Pons (tissue), 1 donor: ENCODE measurements at places on chromosomes 12 and 14.

GRCh38 chr14:91361233-91361811 lies 56.3 kb downstream of the CCDC88C start:
- DNase-seq = no peak

DNA sequence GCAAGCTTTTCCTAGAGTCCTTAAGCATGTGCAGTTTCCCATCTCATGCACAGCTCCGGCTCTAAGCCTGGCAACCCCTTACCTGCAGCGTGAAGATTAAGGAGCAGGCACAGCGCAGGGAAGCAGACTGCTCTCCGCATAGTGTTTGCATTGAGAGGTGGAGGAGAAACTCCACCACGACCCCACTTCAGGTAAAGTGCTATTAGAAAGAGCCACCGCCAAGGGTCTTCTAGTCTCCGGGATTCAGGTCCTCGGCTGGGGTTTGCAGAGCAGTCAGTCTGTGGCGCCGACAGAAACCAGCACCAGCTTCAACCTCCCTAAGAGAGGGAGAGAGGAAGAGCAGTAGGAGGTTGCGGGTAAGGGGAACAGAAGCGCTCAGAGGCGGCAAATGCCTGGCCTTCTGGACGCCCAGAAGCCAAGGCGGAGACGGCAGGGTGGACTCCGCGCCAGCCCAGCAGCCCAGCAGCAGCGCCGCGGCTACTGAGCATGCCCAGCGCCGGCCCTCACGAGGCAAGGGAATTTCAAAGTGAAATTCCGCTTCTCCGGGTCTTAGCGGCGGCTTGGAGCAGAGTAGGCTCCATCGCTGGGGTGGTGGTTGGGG lies at the start of gene PTPRR:
PTPRR (minus strand) TSS at position 488 of the 601 bp plus-strand sequence; CDS start at position 140, 348 bp downstream.
- DNase-seq = peak; percentile 5

GRCh38 chr14:99383472-99384449 lies 96.9 kb downstream of the SETD3 start:
- DNase-seq = no peak

- DNase-seq = no peak
Measured at GRCh38 chr14:99119554-99120525, 152.2 kb downstream of the BCL11B start.

DNA sequence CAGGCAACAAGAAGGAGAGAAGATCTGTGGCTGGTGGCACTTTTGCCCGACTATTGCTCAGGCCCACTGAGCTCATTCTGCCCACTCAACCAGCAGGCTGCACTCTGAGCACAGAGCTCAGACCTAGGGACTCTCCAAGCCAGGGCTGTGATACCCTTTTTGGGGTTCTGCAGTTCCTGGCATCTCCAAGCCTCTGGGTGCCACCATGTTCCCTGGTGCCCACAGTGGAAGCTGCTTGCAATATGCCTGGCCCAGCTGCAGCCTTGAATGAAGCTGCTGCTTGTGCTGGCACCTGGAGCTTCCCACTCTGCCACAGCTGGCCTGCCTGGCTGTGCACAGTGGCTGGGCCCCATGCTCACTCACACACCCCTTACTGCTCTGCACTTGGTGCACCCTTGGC lies 236.1 kb downstream of the ADGRD1 start:
- DNase-seq = no peak

DNA sequence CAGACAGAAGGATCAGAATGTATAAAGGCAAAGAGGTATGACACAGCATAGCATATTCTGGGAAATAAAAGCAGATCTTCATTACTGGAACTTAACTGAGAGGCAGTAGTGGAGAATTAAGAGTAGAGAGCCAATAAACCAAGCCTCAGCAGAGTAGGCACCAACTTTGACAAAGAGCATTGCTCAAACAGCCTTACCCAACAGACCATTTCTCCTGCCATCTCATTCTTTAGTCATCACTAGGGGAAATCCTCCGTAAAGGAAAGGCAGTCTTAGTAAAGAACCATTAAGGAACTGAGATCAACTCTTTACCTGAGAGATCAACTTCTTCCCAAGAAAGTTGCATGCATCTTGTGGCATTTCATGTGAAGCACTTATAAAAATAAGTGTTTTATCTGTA lies 36.6 kb downstream of the SENP1 start:
- DNase-seq = no peak

GRCh38 chr14:82549306-82549990 lies 1015.8 kb upstream of the SEL1L start:
- no peak for DNase-seq

DNA sequence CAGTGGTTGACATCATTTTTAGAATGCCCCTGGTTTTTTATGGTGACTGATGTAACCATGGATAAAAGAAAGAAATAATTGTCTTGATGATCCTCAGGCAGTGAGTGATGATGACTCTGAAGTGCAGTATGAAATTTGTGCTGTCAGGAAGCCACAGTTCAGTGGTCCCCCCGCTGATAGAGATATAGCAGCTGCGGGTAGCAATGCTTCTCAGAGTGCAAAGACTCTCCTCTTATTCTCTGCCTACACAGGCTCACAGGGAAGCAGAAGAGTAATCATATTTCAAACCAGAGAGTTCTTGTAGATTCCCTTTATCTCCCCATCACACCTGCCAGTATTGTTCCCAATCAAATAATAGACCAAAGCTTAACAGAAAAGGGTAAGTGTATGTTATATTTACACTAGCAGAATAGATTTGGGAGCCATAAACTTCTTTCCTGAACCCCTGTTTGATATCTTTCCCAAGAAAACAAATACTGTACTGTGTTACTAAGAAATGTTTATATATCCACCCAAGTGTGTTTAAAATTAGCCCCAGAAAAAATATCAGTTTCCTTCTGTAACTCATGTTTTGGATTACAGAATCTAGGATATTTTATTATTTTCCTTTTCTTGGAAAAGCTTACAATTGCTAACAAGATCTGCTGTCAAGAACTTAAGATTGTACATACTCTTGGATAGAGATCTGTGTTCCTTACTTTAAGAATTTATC lies 1817.4 kb upstream of the FLRT2 start:
- DNase-seq = no peak

GRCh38 chr14:24662753-24663152 lies 28.8 kb upstream of the GZMB start:
- DNase-seq = peak; percentile 15

DNA sequence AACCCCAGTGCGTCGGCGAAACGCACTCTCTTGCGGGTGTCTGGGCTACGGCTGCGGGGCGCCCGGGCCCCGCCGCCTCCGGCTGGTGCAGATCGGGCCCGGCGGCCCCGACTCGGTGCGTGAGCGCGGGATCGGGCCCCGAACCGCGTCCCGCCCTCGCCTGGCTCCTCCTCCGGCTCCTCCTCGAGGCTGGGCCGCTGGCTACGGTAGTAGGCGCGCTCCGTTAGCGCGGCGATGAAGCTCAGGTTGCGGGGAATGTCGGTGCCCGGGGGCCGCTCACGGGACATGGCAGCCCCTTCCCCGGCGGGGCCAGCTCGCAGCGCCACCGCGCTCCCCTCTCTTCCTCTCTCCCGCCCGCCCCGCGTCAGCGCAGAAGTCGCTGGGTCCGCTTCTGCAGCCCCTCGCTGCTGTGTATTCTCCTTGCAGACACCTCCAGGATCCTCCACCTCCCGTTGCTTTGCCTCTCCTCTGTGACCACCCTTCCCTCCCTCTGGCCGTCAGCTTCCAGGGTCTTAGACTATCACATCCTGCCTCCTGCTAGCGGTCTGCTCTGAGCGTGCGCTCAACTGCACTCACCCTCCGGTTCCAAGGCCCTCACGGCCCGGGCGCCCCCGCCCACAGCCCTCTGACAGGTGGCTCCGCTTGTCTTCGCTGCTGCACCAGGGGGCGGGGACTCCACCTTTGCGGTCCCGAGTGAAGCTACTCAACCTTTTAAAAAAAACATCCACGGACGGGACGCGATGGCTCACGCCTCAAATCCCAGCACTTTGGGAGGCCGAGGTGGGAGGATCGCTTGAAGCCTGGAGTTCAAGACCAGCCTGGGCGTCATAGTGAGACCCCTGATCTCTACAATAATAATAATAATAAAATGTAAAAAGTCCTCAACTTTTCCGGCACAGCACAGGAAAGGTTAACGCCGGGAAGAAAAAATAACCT lies at the start of gene PPP1R3E:
PPP1R3E (minus strand) TSS at position 570 of the 936 bp plus-strand sequence; CDS start at position 287, 283 bp downstream.
- peak; percentile 58 for DNase-seq

DNA sequence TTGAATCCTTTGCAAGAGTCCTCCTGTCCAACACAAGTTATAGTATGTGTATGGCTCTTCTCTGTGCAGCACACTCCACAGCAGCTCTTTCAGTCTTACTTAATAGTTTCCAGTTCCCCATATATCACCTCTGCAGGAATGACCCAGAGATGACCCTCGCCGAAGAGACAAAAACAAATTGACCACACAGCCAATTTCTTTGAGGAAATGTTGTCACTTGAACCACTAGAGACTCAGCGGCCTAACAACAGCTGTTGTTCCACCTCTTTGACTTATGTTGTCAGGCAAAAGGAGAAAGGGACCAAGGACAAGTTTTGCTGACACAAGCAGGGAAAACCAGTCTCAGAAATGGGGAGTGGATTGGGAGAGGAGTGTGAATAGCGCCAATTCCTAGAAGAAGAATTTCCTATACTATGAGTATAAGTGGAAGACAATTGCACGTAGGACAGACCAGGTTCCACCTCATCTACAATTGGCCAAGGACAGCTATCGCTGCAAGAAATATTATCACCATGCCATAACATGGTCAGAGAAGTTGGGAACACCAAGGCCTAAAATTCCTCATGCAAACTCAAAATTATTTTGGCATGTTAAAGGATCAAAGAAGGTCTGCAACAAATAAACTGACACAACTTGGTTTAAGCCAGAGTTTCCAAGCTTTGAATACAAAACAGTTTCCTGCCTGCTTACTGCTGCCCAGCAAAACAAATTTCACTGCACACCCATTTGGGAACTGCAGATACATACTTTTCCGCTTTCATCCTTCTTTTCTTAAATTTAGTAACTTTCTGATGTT lies 41.7 kb upstream of the ITPR2 start:
- no peak for DNase-seq

- no peak for DNase-seq
Measured at GRCh38 chr14:99909513-99910064, 116.4 kb downstream of the EML1 start.

GRCh38 chr14:56760164-56760914 lies 49.9 kb downstream of the OTX2 start:
- no peak for DNase-seq

DNA sequence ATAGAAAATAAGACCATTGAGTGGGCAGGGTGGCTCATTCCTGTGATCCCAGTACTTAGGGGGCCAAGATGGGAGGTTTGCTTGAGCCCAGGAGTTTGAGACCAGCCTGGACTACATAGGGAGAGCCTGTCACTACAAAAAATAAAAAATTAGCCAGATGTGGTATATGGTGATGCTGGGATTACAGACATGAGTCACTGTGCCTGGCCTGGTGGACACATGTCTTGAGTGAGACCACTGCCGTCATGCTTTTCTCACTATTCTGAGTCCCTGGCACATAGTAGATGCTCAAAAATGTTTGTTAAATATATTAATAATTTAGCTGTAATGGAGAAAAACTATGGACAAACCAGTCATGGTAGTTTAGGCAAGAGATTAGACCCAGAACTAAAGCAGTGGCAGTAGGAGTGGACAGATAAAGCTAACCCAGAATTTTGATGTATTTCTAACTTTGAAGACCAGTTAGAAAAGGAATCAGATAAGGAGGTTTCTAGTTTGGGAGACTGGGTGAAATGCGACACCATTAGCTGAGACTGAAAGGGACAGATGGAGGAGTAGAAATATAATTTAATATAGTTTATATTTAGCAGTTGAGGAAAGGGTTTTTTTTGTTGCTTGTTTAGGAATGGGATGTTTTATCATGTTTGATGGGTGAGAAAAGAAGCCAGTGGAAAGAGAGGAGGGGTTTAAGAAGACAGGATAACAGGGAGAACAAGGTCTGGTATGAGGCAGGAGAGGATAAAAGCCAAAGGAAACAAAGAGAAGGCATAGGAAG lies 7.4 kb upstream of the PTGES3 start:
- DNase-seq = no peak

- DNase-seq = no peak
Measured at GRCh38 chr14:23307687-23308644, 1.3 kb downstream of the BCL2L2 start.

DNA sequence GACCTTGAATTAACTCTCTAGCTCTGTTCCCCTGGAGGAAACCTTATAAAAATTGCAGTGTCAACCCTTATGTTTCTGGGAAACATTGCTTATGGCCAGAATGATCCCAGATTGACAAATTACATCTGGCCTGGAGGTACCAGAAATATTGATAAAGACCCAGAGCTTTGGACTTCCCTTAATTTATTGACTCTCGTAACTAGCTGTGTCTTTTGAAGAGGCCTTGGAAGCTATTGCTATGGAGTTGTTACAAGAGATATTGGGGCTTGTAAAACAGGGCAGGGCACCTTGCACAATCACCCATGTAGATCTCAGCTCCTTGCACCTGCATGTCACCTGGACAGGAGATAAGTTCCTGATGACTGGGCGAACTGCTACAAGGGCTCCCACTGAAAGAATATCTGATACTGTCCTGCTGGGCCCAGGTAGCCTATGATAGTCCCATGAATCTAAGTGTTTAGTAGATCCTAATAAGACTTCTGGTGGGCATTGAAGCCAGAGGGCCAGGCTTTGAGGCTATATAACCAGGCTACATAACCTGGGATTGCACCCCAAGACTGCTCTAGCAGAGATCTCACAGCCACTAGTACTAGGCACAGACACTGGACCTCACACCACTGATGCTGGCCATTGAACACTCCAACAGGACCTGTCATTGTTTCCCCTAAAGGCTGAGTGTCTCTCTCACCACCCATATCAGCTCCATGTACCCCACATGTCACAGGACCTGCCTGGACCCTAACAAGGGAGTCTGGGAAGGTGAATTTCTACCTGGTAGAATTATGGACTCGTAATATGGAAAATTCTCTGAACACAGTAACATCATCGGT lies 135.7 kb upstream of the PWP1 start:
- no peak for DNase-seq

DNA sequence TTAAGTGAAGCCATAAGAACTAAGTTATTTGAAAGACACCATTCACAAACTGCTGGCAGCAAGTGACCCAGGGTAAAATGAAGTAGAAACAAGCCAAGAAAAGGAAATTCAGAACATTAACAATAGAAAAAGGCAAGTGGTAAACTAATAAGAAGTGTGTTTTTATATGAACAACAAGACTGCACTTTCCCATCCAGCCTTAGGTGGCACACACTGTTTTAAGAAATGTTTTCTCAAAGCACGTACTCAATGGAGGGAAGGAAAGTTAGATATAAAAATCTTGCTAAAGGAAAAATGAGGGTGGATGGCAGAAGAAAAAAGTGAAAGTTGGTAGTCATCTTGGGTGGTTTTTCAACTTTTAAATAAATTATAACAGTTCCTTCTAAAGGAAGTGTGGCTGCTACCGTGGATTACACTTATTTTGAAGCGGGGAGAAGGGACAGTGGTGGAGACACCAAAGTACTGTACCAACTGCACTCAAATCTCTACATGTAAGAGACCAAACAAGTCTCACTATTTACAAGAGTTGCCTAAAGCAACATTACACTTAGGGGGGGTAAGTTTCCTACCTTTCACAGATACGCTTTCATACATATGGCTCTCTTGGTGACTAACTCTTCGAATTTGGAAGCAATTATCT lies 58.8 kb downstream of the SEL1L start:
- DNase-seq = no peak

- DNase-seq = peak; percentile 70
Measured at GRCh38 chr14:68359837-68360552, 432.9 kb downstream of the ZFP36L1 start.
